ENCODE measurements at places on chromosomes 6 and 20. TPM values are rescaled to one million over a fixed set of nuclear protein-coding genes. Genes with fewer than 3 reads are reported as not detected.
A peak's percentile ranks its signal among the peaks of the same experiment; 100 is the strongest.

The SCAF8 gene
- 77.9 TPM for total RNA-seq

DNA sequence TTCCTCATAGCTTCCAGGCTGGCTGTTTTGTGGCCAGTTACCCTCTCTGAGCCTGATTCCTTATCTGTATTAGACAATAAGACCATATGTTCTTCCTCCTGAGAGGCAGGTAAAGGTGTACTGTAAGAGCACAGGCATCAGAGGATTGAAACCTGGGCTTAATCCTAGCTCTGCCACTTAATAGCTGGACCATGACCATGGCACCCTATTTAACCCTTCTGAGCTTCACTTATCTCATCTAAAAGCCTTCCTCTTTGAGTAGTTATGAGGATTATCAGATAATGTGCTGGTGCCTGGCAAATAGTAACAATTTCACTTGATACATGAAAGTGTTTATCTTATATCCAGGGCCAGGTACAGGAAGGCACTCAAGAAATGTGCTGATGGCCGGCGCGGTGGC lies 34.9 kb downstream of the BCL2L1 start:
- DNase-seq = no peak

- DNase-seq = no peak
These were observed 25.4 kb downstream of the SEC63 start for GRCh38 chr6:107932580-107932979.

The HSD17B8 gene
- 10.8 TPM for total RNA-seq

The LIN28B gene
- total RNA-seq = not detected

The TCF19 gene
- 10.4 TPM for total RNA-seq

GRCh38 chr6:37308069-37308815 lies 45.5 kb upstream of the RNF8 start:
- no peak for DNase-seq

The CHRNA4 gene
- not detected for total RNA-seq

GRCh38 chr6:13923527-13924145 lies 1.1 kb upstream of the RNF182 start:
- DNase-seq = no peak

The FGD2 gene
- 352 TPM for total RNA-seq

DNA sequence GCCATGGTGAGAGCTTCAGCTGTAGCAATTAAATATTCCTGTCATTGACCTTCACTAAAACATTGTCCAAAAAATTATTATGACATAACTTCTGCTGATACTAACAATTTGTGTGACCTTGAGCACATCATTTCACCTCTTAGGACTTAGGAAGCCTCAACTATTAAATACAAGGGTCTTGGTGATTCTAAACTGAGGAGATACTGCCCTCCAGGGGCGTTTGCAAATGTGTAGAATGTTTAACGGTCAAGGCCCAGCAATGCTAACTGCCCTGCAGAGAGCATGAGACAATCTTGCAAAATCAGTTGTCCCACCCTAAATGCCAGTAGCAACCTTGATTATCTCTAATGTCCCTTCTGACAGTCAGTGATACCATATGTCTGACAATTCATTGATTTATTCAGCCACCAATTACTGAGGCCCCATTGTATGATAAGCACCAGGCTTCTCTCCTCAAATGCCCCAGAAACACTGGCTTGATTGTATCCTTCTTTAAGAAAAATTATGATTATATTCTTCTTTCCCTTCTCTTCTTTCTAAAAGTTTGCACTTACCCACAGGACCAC lies 284.1 kb upstream of the PLN start:
- DNase-seq = no peak

DNA sequence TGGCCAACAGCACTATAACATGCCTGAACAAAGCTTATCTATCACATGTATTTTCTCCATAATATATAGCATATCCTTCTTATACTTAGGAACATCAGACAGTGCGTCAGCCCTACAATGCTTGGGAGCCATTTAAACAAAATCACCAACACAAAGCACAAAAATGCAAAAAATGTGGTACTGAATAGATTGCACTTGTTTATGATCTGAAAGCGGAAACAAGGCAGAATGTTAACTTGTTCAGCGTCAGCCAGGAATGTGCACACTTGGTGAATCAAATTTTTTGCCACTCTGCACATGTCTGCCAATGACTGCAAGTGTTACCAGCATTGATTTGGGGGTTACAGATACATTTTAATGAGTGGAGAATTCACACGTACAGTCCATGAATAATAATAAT lies 14.8 kb downstream of the SLC35A1 start:
- no peak for DNase-seq

- DNase-seq = no peak
These were observed 158.0 kb upstream of the BMP5 start for GRCh38 chr6:56033401-56033800.

The POM121L2 gene
- total RNA-seq = not detected

The RMND1 gene
- 19.8 TPM for total RNA-seq

- no peak for DNase-seq
These were observed 78.9 kb upstream of the XRN2 start for GRCh38 chr20:21224217-21224616.

DNA sequence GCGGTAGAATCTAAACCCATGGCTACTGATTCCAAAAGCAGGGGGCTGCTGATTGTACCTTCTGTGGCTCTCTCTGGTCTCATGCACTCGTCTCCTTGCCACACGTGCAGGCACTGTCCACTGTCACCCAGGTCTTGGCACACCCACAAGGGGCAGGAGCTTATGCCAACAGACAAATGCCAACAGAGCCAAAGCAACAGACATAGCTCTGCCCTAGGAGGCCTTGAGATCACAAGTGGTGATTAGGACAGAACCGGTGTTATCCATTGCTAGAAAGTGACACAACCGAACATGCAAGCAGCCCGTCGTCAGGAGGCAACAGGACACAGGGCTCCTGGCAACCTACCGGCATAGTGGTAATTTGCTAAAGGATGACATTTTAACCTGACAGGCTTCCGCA lies 36.8 kb upstream of the MRPS10 start:
- DNase-seq = no peak

The CST5 gene
- total RNA-seq = not detected

DNA sequence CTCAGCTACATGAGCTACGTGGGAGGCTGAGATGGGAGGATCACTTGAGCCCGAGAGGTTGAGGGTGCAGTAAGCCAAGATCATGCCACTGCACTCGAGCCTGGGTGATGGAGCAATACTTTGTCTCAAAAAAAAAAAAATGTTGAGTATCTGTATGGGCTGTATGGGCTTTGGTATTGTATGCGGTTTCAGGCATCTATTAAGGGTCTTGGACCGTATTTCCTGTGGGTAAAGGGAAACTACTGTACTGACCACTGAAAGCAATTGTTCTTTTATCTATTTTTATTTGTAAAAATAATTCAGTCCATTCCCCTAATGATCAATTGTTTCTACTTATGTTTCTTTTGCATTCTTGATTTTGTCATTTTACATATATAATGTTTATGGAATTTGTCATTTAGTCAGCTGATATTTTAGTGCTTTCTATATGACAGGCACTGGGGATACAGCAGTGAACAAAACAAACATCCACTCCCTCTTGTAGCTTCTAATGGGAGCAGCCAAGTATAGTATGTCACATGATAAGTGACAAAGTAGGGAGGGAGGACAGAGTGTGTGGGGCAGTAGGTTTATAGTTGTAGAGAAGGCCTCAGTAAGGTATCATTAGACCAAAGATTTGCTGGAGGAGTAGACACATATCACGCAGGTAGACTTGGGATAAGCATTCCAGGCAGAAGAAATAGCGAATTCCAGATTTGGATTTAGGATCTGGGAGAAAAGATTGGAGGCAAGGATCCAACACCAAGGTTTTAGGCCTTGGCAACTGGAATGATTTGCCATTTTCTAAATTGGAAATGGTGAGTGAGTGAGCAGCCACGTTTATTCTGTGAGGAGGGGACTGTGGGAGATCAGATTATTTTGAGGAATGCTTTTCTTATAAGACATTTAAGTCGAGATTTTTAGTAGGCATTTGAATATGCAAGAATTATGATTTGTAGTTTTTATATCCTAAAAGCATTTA lies 6.0 kb downstream of the PCMT1 start:
- DNase-seq = no peak

The HLA-DPB1 gene
- total RNA-seq = 1,068 TPM

- no peak for DNase-seq
These were observed 38.7 kb downstream of the FKBP5 start for GRCh38 chr6:35650015-35650414.

The PHF3 gene
- total RNA-seq = 109 TPM

DNA sequence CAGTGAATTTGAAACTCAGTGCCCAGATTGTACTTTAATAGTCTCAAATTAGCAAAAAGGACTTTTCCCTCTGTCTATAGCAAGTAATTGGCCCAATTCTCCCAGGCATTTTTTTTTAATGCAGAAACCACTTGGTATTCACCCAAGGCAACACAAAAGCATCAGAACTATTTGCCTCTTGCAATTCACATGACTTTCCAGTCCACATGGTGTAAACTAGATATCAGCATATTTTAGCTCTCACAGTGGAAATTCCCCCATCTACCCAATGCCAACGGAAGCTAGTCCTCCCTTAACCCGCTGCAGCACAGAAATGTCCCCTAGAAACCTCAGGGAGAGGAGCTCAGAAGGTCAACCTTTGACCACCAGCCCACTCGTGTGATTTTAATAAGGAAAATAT lies 103.4 kb upstream of the CDYL start:
- no peak for DNase-seq

The HIVEP2 gene
- 31.8 TPM for total RNA-seq

GRCh38 chr20:62027698-62028321 lies 37.9 kb downstream of the TAF4 start:
- DNase-seq = no peak

GRCh38 chr6:57294862-57295445 lies 22.5 kb upstream of the PRIM2 start:
- no peak for DNase-seq

GRCh38 chr6:26128013-26128771 lies 41.0 kb downstream of the HFE start:
- no peak for DNase-seq

DNA sequence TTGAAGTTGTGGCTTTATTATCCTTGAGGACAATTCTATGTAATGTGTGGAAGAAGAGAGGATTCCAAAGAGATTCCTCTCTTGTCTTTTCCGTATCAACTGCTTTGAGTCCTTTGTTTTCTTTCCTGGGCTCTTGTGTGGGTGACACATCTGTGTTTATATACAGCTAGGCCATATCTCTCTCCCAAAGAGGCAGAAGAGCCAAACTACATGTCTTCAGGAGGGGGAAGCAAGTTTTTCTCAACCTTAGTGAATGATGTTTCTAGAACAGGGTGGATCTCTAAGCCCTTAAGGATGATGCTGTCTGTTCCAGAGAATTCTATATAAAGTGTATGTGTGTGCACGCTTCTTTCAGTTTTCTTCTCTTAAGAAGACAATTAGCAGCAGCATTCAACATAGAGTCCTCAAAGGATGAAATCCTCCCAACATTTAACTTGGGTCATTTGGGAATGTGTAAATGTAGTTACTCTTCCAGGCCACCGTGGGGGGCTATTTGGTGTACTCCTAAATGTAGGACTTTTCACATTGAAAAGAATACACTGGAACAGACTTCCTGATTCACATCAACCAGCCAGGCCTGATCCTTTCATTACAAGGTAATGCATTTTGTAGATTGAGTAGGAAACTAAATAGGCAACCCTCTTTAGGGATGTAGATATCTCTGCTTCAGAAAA lies 92.8 kb upstream of the EEF1E1 start:
- no peak for DNase-seq

GRCh38 chr6:26594730-26595632 lies 1.8 kb upstream of the ABT1 start:
- DNase-seq = peak; percentile 44

DNA sequence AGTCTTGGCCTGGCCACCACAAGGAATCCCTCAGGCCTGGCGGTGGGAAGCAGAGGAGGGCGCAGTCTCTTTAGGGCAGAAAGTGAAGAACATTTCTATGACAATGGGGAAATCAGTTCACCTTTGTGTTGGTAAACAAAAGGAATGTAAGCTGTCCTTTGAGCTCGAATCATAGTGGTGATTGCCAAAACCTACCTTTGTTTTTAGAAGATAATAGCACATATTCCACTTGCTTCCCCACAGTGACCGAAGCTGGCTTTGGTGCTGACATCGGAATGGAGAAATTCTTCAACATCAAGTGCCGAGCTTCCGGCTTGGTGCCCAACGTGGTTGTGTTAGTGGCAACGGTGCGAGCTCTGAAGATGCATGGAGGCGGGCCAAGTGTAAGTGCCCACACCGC lies 144.1 kb downstream of the MTHFD1L start:
- DNase-seq = no peak

The COL11A2 gene
- 0.39 TPM for total RNA-seq

The AK9 gene
- 26.5 TPM for total RNA-seq

The ACOT13 gene
- total RNA-seq = 6.6 TPM

The CASS4 gene
- 0.42 TPM for total RNA-seq

DNA sequence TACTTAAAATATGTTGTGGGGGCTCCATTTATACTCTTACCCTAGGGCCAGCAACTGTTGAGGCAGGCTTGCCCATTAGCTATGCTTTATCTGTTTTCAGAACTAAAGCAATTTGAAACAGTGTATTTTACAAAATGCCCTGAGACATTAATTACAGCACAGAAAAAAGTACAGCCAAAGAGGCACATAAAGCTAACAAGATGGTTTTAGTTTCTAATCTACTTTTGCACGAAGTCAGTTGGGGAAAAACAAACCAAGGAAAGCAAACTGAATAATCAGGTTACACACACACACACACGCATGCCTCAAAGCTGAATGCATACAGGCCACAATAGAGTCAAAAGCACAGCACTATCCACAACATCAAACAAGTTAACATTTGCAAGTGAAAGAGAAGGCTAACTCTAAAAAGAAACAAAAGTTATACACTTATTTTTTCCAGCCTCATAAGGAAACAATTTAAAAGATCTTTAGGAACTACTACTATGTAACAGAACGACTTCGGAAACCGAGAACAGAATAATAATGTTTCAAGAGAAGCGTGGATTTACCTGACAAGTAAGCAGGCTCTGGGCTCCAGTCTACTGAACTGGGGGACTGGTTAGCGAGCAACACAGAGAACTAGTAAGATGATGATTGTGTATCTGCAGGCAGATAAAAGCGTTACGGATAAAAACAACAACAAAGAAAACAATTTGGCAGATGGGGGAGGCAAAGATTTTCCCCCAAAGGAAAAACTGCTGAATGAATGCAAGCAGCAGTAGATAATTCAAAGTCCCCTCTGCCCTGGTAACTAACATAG lies 1.7 kb downstream of the SYCP2 start:
- no peak for DNase-seq

The TMEM244 gene
- total RNA-seq = not detected

Data from B cell (primary cell).